ENCODE measurements at places on chromosomes 13 and 19.

DNA sequence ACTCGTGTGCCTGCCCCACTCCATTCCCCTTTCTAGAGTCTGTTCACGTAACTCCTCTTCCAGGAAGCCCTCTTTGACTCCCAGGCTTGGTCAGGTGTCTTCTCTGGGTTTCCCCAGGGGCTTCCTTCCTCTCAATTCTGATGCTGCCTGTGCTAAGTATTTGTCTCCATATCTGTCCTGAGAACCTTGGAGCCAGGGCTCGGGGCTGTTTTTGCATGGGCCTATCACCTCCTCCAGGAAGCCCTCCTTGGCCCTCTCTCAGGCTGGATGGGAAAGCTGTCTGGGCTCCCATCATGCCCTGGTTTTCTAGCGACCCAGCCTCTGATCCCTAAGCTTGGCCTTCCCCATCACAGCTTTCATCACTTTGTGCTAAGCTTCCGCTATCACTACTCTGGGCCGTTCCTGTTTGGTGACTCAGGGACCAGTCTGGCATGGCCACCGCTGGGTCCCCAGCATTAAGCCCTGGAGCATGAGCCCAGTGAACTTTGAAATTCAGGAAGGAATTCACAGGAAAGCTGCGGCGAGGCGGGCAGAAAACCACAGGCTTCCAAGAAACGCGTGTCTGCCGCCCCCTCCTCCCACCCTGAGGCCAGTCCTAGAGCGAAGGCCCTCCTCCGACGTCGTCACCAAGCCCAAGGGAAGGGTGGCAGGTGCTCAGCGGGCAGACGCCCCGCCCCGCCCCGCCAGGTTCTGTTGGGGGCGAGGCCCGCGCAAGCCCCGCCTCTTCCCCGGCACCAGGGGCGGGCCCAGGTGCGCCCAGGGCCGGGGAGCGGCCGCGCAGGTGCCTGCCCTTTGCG, 486 bp upstream of the SPINT2 start:
- DNase-seq = peak; percentile 63

- no peak for DNase-seq
These were observed 1.3 kb upstream of the DOCK9 start for GRCh38 chr13:98979012-98979660.

DNA sequence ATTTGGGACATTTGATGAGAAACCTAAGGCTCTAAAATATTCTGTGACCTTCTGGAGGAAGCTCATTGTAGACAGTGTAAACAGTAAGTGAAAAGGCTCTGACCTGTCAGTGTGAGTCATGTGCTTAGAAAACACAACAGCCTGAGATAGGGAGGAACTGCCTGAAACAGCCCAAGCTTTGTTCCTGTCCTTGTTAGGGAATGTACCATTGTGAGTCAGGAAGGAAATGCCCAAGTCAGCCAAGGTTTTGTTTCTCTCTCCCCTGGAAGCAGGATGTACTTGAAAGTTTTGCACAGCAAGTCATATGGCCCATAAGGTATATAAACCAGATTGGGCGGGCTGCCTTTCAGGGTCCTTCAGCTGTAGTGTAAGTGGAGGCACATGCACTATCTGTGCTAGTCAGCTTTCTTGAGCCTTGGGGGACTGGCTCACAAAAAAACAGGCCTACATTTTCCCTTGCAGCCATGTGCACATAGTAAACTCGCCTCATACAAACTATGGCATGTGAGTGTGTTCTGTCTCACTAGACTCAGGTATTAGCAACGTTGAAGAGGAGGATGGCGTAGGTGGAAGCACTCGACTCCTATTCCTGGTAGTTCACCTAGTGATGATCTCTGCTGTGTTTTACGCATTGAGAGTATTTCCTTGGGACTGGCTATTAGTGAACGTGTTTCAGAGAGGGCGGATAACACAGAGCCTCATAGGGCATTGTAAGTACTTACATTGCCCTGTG, 141.2 kb upstream of the KLHL1 start:
- DNase-seq = no peak

DNA sequence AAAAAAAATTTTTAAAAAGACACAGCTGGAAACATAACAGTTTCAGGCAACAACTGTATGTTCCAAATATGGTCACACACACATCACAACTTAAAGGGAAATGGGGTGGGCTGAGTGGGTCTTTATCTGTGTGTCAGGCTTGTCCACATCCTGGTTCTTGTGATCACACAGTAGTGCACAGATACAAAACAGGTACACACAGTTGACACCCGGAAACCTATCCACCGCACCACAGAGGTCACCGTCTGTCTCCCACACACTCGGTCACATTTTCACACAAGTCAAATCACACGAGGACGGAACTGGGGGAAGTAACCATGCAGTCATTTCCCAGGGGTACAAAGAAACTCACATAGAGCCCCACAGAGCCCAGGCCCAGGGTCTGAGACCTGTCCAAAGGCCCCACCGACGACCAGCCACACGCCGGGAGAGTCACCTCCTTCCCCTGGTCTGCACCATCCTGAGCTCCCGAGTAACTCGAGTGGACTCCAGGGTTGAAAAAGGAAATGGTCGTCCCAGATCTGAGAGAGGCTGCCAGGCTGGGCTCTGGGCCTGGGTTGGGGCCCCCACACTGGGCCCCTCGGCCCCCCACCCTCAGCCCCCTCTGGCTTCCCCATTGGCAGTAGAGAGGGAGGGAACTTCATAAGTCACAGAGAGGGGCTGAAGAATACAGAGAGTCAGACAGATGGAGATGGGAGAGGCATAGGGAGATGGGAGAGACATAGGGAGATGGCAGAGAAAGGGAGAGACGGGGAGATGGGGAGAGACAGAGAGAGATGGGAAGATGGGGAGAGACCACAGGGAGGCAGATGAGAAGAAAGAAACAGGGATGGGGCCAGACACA, 1.3 kb upstream of the PPAN start:
- no peak for DNase-seq

- DNase-seq = no peak
These were observed 801 bp downstream of the QTRT1 start for GRCh38 chr19:10701955-10702525.

GRCh38 chr13:26219726-26220125, 2.4 kb downstream of the RNF6 start:
- DNase-seq = no peak

DNA sequence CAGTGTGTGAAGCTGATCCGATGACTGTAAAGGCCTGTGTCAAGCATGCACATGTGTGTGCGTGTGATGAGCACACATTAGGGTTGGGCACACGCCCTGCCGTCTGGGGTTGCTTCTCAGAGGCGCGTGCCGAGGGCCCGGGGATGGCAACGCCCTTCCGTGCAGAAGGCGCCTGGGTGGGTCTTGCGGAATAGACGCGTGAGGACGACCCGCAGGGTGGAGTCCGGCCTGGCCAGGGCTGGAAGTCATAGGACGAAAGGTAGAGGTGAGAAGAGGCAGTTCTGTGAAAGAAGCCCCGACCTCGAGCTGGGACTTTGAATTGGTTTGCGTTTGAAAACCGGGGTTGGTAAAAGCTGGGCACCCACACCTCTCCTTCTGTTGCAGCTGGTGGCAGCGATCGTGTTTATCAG, 35.7 kb downstream of the TMEM255B start:
- DNase-seq = no peak

- DNase-seq = no peak
These were observed 77.2 kb upstream of the TMTC4 start for GRCh38 chr13:100751826-100752225.

- DNase-seq = no peak
These were observed 614.2 kb downstream of the DCT start for GRCh38 chr13:93865235-93865634.

Data from AG08396 (cell line).